ENCODE measurements at places on chromosomes 7 and 10.

DNA sequence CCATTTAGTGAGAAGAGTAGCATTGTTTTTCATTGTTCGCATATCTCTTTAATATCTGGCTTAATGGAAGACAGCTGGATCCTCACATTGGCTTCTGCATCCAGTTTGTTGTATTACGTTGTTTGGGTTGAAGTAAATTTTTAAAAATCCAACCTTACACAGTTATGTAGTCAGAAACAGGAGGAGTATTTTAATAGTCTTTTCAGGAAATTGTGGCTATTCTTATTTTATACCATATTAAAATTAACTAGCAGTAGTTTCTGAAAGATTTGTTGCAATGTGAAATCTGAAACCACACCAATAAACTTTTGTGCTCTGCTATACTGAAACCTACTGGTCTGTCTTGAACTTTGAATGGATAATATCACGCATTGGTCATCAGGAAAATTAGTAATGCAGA lies 27.9 kb downstream of the MYPN start:
- no peak for DNase-seq

DNA sequence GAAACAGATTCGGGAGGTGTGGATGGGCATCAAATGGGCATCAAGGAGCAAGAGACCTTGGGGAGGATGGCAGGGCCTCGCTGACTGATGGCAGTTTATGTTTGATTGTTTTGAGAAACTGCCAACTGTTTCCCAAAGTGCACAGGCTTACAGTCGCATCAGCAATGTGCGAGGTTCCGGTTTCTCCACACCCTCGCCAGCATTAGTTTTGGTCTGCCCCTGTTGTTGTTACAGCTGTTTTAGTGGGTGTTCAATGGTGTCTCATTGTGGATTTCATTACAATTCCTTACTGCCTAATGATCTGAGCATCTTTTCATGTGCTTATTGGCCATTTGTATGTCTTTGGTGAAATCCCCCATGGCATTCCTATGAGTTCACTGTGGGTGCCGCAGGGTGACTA lies 24.4 kb downstream of the AKR1E2 start:
- no peak for DNase-seq

GRCh38 chr7:106372126-106372525 lies 87.3 kb upstream of the NAMPT start:
- DNase-seq = no peak

- no peak for DNase-seq
Observed at GRCh38 chr7:26664735-26665416, 199.5 kb downstream of the SKAP2 start.

DNA sequence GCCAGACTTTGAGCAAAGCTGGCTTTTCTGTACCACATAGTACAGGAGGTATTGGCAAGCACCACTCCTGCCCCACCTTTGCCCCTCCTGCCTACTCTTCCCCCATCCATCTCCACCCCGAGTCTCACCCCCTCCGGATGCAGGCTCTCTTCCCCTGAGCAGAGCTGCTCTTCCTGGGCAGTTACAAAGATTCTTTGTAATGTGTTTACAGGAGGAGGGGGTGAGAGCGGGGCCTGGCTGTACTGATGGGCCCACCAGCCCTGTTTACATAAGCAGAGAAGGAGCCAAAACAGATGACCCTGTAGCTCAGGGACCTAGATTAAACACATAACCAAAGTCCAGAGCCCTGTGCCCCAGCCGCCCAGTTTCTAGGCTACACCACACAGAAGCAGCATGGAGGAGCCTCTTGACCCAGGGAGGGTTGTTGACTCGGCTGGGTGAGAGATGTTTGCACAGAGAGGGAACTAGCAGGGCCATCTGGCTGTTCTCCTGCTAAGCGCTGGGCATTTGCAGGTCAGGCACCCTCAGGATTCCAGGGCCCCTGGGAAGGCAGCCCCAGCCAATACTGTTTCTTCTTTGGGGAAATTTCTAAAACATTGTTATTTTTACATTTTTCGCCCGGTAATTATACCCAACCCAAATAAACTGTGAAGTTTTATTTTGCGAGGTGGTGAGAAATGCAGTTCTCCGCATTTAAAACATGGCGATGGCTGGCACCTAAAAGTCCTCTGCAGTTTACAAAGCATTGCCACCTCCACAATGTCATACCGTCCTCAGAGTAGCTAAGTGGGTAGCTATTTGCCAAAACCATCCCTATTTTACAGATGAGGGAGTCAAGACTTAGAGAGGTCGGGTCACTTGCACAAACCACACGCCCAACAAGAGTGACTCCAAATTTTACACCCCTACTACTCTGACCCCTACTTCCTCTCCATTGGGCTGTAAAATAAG lies 11.4 kb upstream of the ZKSCAN1 start:
- no peak for DNase-seq

GRCh38 chr7:156612930-156613329 lies 27.6 kb upstream of the RNF32 start:
- no peak for DNase-seq

- DNase-seq = no peak
Observed at GRCh38 chr10:72318418-72319262, 36.1 kb downstream of the DNAJB12 start.

- no peak for DNase-seq
Observed at GRCh38 chr7:42224391-42225003, 12.5 kb downstream of the GLI3 start.

DNA sequence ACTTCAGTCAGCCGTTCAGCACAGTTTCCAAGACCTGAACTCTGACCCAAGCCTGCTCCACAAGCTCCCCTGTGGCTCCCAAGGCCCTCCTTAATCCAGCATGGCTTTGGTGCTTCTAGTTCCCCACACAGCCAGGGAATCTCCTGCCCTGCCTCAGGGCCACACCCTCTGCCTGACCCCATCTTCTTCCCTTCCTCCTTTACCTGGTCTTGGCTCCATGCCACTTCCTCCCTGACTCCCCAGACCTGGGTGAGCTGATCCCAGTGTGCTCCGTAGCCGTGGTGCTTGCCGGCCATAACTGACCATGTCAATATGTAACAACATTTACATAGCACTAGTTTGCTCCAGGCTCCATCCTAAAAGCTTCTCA lies 20.0 kb downstream of the TMEM273 start:
- DNase-seq = no peak

GRCh38 chr7:151721694-151722093 lies 155.2 kb downstream of the PRKAG2 start:
- no peak for DNase-seq

- DNase-seq = no peak
Observed at GRCh38 chr7:32153006-32153405, 82.8 kb upstream of the PDE1C start.

GRCh38 chr10:73586583-73586984 lies 4.6 kb downstream of the USP54 start:
- no peak for DNase-seq

DNA sequence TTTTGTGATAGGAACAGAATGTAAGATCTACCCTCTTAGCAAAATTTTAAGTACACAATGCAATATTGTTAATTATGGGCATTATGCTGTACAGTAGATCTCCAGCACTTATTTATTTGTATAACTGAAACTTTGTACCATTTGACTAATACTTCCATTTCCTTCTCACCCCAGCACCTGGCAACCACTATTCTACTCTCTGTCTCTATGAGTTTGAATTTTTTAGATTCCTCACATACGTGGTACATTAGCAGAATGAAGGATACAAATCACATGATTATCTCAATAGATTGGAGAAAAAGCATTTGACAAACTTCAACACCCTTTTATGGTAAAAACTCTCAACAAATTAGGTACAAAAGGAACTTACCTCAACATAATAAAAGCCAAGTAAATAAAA lies 90.3 kb upstream of the DLX6 start:
- DNase-seq = no peak

DNA sequence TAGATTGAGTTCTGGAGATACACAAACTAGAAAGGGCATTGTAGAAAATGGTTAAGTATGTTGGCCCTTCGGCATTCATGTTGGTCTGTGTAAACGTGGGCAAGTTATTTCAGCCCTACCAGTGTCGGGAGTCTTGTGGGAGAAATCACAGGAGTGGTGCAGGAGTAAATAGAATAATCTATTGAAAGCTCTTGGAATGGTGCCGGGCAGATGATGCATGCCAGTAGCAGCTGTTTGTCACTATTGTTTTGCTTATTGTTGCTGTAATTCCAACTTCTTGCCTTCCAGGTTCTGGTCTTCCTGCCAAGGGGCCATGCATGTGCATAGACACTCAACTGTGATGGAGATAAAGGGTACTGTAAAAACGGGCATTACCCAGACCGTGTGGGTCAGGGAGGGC lies 259.4 kb downstream of the CAMK1D start:
- no peak for DNase-seq

DNA sequence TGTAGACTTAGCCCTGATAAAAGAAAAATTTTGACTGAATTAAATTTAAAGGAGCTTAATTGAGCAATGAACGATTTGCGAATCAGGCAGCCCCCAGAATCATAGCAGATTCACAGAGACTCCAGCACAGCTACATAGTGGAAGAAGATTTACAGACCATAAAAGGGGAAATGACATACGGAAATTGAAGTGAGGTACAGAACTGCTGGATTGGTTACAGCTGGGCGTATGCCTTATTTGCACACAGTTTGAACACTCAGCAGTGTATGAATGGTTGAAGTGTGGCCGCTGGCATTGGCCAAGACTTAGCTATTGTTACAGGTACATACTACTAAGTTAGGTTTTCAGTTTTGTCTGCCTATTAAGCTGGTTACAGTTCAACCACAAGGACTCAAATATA lies 433.5 kb upstream of the CELF2 start:
- no peak for DNase-seq

DNA sequence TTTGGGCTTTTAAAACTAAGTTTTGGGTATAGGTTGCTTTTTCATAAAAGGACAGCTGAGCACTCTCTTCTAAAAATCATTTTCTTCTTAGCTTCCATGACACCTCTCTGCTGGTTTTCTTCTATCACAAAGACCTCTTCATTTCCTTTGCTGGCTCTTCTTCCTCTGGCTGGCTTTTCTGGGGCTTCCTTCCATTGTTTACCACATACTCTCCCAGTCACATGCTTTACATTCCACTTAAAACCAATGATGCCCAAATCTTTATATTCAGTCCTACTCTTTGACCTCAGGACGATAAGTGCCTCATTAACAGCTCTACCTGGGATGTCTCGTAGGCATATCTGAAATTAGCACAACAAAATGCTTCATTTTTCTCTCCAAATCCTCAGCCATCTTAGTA lies 26.8 kb downstream of the FAM133B start:
- DNase-seq = no peak

DNA sequence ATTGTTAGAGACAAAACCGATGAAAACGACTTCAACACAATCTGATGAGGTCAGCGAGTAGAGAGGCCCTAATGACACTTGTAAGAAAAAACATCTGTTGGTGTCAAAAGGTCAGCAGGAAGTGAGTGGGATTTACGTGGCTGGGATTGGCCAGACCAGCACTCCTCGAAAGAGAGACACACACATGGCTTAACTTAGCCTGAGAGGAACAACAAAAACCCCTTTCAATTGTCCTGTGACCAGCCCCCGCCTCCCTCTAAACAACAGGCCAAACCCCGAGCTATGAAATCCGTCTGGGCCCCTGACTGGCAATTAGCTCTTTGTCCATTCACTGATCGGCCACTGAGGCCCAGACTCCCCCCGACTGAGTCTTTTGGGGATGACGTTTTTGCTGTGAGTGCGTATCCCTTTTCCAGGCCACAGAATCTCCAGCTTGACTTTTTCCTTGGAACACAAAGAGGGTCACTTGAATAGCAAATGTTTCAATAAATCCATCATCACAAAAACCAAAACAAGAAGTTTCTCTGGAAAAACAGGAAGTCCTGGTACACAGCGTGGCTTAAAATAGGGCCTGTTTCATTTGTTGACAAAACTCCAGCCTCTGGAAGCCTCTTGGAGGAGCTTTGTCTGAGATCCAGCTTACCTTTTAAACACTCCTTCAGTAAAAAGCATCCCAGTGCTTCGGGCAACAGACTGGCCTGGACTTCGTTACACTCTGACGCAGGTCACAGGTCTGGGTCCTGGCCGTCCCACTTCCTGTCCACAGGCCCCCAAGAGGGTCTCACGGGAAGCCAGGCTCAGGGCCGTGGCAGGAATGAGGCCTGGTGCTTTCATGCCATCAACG lies 103.0 kb downstream of the CTBP2 start:
- DNase-seq = no peak

GRCh38 chr7:142933624-142934023 lies at the start of gene TRPV5:
TRPV5 (minus strand) TSS chr7:142933746; CDS start chr7:142933459, 287 bp downstream.
- no peak for DNase-seq

GRCh38 chr10:3293581-3294431 lies 121.2 kb upstream of the PITRM1 start:
- DNase-seq = no peak

DNA sequence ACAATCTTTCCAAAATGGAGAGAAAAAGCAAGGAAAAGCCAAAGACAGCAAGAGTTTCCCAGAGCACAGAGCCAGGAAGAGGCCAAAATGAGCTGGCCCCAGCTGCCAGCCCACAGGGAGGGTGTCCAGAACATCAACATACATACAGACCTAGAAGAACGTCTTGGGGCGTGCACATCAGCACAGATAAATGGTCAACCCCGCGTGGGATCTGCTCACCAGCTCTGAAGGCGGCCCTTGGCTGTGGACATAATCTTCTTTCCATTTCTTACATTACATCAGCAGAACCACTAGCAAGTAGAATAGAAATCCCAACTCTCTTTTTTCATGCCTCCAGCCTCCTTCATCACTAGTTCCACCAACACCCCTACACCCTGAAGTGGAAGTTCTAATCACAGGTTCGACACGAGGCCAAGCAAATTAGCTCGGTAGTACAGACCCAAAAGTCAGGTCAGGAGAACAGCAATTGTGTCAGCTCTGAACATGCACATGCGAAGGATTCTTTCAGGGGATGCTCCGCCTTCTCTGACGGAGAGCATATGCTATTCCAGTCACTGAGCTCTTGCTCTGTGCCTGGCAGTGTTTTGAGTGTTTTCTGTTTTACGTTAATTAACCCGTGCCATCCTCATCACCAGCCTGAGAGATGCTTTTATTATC lies 16.4 kb downstream of the SH3PXD2A start:
- DNase-seq = no peak

DNA sequence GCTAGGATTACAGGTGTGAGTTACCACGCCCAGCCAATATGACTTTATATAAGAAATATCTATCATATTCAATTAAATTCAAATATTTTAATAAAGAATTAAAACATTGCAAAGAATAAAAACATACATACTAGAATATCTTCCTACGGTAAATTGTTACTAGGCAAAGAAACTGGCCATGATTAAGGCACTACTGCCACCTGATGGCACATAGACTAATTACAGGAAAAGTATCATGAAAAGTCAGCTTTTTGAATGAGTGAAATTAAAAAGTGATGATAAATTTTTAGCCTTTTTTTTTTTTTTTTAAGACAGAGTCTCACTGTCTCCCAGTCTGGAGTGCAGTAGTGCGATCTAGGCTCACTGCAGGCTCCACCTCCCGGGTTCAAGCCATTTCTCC lies 30.9 kb downstream of the MRPS33 start:
- no peak for DNase-seq

- no peak for DNase-seq
Observed at GRCh38 chr10:127302343-127302742, 106.0 kb upstream of the INSYN2A start.
